ENCODE measurements at places on chromosomes 4 and X. TPM values are rescaled to one million over a fixed set of nuclear protein-coding genes. Genes with fewer than 3 reads are reported as not detected.

DNA sequence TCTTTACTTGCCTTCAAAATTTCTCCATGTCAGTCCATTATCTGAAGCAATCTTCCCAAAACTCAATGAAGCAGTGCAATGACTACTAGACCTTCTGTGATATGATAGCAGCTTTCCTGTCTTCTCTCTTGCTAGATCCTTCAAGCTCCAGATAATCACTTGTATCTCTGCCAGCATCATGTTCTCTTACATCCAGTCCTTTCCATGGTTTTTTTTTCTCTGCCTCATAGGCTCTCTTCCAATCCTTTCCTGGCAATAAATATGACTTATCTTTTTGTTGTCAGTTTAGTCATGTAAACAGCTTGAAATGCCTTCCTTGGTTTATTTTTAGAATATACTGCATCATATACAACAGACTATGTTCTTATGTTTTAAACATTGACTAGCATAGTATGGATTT lies 193.5 kb downstream of the CFAP299 start:
- no peak for DNase-seq

DNA sequence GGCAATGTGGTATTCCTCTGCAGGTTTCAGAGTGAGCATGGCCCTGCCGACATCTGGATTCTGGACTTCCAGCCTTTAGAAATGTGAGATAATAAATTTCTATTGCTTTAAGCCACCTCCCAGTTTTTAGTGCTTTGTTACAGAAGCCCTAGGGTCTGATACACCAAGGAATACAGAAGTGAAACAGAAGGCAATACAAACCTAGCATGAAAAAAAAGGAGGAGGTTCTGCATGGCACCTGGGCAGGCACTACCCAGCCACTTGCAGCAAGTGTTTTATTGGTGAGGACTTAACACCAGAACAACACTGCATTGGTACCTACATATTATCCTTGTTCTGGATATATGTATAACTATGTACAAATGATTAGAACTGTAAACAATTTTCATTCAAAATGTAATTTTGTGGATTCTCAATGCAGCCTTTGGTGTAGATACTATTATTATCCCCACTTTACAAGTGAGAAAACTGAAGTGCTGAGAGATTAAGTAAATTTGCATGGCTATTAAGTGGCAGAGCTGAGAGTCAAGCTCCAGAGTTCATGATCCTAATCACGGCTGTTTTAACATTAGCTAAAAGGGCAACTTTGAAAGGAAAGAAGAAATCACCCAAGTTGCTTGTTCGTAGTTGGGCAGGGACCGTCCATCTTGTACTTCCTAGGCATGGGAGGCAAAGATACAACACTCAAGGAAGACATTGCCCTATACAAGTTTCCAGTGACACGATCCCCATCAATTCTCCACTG lies 71.8 kb downstream of the IL21 start:
- no peak for DNase-seq

- DNase-seq: no peak
These were observed 32.9 kb downstream of the HERC6 start for GRCh38 chr4:88411491-88412096.

DNA sequence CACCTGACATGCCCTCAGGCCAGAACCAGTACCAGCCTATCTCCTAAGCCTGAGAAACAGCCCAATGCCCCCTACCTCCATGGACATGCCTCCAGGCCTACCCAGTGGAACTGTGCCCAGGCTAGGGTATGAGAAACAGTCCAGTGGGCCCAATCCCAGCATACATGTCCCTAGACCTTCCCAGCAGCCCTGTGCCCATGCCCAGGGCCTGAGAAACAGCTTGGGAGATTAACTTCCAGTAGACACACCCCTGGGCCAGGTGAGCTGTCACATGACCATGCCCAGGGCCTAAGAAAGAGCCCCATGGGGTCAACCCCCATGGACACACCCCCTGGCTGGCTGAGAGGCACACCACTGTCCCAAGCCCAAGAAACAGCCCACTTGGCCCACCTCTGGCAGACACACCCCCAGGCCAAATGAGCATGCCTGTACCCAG lies 78.8 kb downstream of the CBR4 start:
- DNase-seq: no peak

GRCh38 chrX:31178769-31179125 lies 106.9 kb upstream of the FTHL17 start:
- no peak for DNase-seq

DNA sequence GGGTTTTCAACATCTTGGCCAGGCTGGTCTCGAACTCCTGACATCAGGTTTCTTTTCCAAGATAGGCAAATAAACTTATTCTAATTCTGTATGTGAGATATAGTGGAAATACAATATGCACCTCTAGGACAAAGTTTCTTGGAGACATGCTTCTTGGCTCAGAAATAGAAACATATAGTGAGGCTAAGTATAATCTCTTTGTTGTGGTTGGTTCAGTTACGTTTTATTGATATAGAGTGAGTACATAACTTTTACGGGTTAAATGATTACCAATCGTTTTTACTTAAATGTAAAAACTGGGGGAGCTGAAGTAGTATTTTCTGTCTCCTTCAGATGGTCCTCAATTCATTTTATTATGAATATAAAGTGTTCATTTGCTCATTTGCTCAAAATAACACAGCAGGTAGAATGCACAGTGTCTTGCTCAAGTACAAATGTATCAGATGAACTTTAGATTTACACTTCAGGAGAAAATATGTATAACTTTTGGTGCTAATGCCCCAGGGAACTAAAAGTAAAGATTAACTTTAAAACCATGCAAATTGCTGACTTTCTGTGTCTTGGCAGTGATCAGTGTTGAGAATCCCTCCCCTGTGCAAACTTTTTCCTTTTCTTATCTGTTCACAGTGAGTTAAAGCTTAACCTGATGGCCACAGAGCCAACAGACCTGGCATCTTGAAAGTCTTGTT lies 77.6 kb downstream of the AFF1 start:
- no peak for DNase-seq

- no peak for DNase-seq
These were observed 36.9 kb downstream of the ANKRD17 start for GRCh38 chr4:73221734-73222133.

- DNase-seq: no peak
These were observed 97.6 kb upstream of the NKX1-1 start for GRCh38 chr4:1503583-1504471.

DNA sequence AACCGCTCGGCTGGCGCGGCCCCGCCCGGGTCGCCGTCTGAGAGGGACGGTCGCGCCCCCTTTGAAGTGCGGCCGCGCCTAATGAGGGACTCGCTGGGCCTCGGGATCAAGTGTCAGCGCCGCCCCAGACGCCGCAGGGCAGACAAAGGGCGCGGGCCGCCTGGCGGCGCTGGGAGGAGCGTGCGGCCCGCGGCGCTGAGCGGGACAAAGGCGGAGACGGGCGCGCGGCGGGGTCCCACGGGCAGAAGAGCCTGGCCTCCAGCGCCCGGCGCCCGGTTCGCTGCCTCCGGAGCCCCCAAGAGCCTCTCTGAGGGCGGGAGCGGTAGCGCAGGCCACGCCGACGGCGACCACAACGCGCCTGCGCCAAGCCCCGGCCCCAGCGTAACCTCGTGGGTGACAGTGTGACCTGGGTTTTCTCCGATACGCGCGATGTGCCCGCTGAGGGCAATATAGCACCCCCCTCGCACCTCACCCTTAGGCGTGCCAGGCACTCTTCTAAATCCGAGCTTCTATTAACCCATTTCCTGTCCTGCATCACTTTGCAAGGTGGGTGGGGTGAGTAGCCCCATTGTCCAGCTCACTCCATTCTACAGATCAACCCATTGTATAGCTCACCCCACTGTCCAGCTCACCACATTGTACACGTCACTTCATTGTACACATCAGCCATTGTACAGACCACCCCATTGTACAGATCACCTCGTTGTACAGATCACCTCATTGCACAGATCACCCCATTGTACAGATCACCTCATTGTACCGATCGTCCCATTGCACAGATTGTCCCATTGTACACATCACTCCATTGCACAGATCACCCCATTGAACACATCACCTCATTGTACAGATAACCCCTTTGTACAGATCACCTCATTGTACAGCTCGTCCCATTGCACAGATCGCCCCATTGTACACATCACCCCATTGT lies 33.7 kb upstream of the STX18 start:
- DNase-seq: no peak

DNA sequence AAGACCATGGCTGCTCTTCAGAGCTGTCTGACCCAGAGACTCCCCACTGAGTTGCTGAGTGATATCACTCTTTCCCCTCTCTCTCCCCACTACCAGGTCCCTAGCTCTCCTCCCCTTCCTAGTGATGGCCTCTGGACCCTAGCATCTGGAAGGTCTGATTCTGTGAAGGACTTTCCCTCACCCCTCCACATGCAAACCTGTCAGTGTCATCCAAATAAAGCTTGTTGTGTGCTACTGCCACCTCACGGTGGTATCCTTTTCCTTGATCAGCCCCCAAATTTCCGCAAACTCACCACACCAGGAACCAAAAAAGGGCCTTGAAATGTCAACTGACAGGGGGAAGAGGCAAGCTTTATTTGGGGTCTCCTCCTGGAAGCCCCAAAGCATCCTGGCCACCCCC lies 500.2 kb downstream of the IDS start:
- no peak for DNase-seq

DNA sequence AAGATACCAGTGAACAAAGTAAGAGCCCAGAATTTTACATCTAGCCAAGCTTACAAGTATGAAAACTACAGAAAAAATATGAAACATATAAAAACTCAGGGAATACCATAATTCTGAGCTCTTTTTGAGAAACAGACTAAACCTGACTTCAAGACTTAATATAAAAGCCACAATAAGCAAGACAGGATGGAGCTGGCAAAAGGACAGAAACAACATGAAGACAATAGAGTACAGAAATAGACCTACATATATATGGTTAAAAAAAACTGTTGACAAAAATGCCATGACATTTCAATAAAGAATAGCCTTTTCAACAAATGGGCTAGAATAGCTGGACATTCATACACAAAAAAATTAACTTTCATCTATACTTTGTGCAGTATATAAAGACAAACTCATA lies 49.4 kb downstream of the UBA6 start:
- DNase-seq: no peak

DNA sequence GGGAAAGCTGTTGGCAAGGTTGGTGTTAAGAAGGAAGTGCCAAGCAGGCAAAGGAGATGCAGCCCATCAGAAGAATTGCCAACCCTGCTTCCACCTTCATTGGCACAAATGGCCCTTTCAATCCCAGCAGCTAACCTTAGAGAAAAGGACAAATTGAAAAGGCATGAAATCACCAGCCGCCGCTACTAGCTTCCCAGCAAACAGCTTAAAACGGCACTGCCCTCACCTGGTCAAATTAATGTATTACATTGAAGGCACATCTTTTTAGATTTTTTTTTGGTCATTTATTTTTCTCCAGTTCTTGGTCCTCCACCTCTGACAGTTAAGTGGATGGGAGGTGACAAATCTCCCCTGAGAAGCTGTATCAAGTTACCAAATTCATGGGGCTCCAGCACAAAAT lies 51.0 kb upstream of the NHSL2 start:
- peak; percentile 71 for DNase-seq

GRCh38 chrX:802846-803245 lies 172.3 kb downstream of the SHOX start:
- DNase-seq: no peak

DNA sequence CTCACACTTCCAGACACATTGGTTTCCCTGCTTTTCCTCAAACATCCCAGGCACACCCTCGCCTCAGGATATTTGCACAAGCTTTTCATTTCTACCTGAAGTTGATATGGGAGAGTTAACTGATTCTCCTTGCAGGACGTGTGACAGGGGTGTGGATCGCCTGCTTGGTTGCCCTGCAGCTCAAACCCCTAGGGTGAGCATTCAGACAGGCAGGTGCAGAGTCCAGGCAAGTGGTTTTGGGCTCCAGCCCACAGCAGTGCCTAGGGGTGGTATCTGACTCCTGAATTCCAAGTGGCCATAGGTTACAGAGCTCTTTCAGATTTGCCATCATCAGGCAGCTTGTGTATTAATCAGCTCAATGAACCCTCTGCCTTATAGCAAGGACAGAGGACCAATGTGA lies 1104.2 kb upstream of the IGFBP7 start:
- no peak for DNase-seq

DNA sequence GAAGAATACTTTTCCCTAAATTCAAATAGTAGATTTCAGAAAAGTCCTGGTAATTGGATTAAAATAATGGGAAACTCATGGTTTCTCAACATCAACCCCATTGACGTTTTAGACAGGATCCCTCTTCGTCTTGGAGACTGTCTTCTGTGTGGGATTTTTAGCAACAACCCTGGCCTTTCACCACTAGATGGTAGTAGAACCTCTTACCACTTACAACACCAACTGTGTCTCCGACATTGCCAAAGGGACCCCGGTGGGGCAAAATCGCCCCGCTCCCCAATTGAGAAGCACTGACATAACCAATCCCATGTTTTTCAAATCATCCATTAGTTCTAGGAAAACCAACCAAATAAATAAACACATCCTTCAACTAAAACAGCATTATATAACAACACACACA lies 16.9 kb upstream of the ANOS1 start:
- DNase-seq: peak; percentile 55

DNA sequence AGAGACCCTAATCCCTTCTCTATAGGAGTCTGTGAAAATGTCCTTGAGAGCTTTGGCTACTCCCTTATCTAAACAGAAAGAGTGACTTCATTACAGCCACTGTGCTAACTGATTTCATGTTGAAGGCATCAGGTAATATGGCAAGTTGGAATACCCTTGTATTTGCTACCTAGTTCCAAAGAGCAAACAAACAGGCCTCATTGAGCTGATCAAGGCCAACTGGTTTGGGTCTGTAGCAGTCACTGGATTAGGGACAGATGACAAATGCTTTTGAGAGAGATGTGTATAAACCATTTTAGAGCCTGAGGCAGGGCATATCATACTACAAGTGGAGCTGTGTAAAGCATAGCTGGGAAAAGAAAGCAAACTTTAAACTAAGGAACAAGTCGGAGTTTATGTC lies 22.9 kb upstream of the PDLIM5 start:
- DNase-seq: no peak

GRCh38 chr4:155197757-155198156 lies 10.7 kb upstream of the NPY2R start:
- DNase-seq: no peak

DNA sequence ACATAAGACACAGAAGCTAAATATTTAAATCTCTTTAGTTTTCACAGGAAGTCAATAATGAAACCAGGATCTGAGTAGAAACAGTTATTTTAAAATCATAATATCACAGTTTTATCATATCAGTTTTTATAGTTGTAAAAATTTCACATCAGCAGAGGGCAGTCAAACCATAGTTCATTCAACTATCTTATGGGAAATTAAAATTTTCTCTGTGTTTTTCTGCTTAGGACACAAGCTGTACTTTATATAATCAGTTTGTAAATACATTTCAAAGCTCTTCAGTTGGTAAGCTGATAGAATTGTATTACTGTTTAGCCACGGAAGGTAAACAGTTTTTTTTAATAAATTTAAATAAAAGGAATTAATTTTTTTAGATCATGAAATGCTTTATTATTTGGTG lies 204.8 kb upstream of the NUDT6 start:
- DNase-seq: peak; percentile 52

Gene SPANXB1
- not detected for total RNA-seq

Gene TMEM271
- 1.4 TPM for total RNA-seq

Gene SYTL5
- total RNA-seq: 0.25 TPM

Gene PNMA6A
- total RNA-seq: not detected

Gene FAM9B
- 0.69 TPM for total RNA-seq

Gene SSX2
- total RNA-seq: not detected

Gene ETDB
- not detected for total RNA-seq
